ENCODE measurements at places on chromosomes 13 and 19. TPM values are rescaled to one million over a fixed set of nuclear protein-coding genes. Genes with fewer than 3 reads are reported as not detected.
A peak's percentile ranks its signal among the peaks of the same experiment; 100 is the strongest.

- no peak for DNase-seq
Observed at GRCh38 chr19:38395381-38396114, 7.1 kb downstream of the SPRED3 start.

DNA sequence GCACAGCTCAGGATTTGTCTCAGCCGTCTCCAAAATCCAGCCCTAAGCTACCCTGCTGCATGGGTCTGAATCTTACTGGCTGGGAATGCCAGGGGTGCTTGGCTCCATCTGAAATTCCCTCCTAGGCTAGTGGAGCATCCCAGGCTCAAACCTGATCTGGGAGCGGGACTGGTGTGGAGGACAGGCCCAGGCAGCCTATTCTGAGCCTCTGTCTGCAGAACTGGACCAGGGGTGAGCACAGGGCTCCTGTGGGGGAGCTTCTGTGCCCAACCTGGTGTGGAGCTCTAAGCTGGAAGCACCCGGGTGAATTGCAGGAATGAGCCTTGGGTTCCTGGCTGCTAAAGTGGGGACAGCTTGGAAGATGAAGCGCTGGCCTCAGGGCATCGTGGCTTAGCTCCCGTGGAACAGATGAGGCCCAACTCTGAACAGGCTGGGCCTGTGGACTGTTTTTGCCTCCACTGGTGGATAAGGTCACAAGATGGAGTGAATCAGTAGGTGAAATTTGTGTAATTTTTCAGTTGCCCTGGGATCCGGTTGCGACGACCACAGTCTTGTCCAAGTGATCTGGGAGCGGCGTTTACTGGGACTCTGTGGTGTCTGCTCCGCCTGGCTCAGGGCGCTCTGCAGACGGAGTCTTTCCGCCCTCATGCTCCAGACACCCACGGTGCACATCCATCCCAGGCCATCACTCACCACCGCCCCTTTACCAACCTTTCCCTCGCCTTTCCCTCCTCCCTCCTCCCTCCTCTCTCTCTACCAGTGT, 79.5 kb downstream of the TEX29 start:
- no peak for DNase-seq

The TEX29 gene
- polyA plus RNA-seq = 0.13 TPM

DNA sequence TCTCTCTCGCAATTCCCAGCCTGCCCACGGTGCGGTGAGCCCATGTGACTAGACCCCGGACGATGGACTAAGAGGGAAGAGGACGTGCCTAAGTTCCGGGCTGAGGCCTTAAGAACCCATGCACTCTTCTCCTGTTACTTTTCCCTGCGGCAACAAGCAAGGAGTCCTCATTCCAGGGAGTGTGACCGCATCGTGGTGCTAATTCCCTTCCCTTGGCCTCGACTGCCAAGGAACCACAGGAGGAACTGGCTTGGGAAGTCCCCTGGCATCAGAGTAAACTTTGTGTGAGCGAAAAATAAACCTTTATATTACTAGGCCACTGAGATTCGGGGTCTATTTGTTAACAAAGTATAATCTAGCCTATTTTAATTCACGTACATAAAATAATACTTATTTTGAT, 34.0 kb downstream of the FGF14 start:
- DNase-seq = no peak

The ZNF175 gene
- polyA plus RNA-seq = 2.9 TPM

DNA sequence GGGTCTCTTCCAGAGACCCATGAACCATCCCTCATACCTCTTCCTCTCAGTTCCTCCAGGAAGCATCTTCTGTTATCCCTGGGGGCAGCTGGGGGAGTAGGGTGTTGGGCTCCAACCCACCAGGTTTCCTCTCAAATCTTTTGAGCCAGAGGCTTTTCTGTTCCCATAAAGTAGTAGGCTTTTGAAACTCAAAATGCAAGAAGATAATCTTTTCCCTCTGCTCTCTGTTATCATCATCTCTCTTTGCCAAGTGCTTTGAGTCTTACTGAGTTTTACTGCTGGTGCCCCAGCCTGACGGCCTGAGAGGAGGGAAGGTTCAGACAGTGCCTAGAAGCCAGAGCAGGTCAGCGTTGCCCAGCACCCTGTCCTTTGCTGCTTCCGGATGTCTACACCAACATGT, 157.2 kb downstream of the B3GLCT start:
- DNase-seq = no peak

The KLK2 gene
- 0.21 TPM for polyA plus RNA-seq

The VSTM2B gene
- polyA plus RNA-seq = not detected

The ZMYM2 gene
- 18.7 TPM for polyA plus RNA-seq

- no peak for DNase-seq
Observed at GRCh38 chr19:12155324-12155860, 1.1 kb downstream of the ZNF625 start.

- DNase-seq = no peak
Observed at GRCh38 chr13:21813110-21813509, 142.2 kb downstream of the FGF9 start.

GRCh38 chr13:33775339-33776108, 42.4 kb upstream of the RFC3 start:
- no peak for DNase-seq

DNA sequence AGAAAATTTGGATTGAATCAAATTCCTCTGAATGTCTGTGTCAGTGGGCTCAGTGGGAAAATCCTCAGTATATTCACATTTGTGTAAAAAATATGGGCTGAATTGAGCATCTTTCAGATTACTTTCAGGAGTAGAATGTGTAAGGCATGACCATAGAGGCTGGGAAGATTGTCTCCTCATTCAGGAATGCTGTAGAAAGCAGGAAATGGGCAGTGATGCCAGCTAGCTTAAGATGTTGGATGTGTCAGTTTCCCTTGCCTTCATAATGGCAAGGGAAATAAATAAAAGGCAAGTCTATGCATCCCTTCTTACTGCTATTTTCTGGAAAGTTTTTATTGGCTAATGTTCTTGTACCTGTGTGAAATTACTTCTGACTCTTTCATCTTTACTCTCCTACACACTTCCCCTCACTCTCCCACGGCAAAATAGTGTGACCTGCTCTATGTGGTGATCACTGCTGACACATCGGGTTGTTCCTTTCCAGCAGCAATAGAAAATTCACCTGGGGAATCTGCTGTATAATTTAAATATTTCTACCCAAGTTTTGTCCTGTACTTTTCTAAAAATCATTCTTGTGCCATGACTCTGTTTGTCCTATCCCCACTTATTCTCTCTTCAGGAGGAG, 103.2 kb downstream of the LMO7 start:
- DNase-seq = no peak

GRCh38 chr19:33377586-33378475, 4.3 kb downstream of the CEBPG start:
- no peak for DNase-seq

- no peak for DNase-seq
Observed at GRCh38 chr13:87671753-87672605, 808 bp downstream of the SLITRK5 start.

The ATCAY gene
- 0.24 TPM for polyA plus RNA-seq

The URAD gene
- not detected for polyA plus RNA-seq

DNA sequence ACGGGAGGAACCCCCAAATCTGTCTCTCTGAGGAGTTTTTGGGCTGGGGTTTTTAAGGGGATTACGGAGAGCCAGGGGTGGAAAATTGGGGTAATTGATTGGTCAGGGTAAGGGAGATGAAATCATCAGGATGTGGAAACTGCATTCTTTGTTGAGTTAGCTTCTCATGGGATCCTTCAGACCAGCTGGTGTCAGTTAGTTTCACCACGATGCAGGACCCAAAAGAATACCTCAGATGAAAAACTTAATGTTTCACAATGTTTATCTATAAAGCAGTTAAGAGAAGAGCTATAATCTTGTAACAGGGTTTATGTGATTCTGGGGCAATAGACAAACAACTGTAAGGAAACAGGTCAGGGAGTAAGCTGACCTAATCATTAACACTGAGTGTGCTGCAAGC, 230.8 kb downstream of the POU4F1 start:
- no peak for DNase-seq

The FKRP gene
- 18.4 TPM for polyA plus RNA-seq

The SMIM7 gene
- 74.8 TPM for polyA plus RNA-seq

DNA sequence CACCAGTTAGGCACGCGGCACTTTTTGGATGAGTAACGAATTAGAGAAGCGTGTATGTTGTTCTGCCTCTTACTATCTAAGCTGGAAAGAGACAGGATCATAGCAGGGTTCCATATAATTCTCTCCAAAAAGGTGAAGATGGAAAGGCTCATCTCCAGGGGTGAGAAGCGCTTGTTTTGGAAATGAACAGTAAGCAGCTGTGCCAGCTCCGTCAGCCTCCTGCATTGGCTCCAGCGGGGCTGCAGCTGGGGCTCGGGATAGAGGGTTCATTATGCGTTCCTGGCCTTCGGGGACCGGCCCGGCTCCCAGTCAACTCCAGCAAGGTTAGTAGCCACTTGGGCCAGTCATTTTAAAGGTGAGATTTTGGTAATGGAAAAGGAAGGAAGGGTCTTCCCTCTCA, 155.5 kb downstream of the COL4A1 start:
- no peak for DNase-seq

The PLA2G4C gene
- polyA plus RNA-seq = 1.4 TPM

DNA sequence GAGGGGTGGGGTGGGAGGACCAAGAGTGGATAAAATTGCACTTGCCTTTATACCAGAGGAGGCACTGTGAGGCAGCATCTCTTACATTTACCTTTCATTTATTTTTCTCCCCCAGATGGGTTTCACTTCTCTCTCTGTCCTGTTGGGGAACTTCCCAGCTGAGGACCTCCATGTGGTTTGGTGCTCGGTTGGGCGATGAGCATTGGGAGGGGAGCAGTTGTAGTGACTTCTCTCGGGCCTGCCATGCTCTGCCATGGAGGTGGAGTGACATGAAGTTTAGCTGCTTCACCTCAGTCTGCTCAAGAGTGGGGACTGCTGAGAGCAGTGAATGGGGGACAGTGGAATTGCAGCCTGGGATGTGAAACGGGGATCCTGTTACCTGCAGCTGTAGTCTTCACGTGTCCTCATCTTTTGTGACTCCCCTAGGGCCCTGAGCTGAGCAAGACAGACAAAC, 23.1 kb upstream of the CXCL17 start:
- DNase-seq = no peak

GRCh38 chr19:16180611-16181010, 4.6 kb upstream of the FAM32A start:
- no peak for DNase-seq

GRCh38 chr13:112226320-112227002, 149.7 kb upstream of the SPACA7 start:
- no peak for DNase-seq

DNA sequence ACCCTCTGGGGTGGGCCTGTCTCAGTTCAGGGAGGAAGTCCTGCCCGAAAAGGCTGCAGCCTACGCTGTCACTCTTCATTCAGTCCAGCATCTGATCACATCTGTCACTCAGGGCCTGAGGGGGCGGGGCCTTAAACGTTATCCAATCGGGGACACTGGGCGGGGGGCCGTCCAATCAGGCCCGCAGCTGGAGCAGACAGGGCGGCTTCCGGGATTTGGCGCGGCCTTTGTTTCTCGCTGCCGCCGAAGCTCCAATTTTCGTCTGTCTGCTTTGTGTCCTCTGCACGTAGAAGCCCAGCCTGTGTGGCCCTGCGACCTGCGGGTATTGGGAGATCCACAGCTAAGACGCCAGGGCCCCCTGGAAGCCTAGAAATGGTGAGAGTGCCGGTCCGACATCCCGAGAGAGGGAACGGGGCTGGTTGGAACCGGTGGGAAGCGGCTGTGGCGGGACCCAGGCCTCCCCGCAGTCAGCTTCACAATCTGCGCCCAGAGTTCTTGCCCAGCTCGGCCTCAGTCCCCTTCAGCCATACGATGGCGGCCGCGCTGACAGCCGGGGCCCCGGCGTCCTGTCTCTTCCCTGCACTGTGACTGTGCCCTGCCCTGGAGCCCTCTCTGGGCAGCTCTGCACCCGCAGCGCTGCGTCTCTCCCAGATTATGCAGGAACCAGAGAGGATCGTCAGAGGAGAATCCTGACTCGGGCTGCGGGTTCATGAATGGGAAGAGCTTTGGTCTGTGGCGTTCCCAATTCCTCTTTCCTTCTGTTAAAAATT, at the start of gene ZNF730:
ZNF730 (plus strand) TSS at position 224 of the 770 bp plus-strand sequence; CDS start at position 373, 149 bp downstream.
- no peak for DNase-seq

The AP1M1 gene
- polyA plus RNA-seq = 63.0 TPM

- DNase-seq = no peak
Observed at GRCh38 chr13:28822151-28822550, 2.0 kb downstream of the MTUS2 start.

The DCT gene
- polyA plus RNA-seq = not detected

GRCh38 chr13:98223741-98224140, 46.7 kb upstream of the RNF113B start:
- no peak for DNase-seq

- no peak for DNase-seq
Observed at GRCh38 chr19:27889156-27889555, 1323.8 kb downstream of the UQCRFS1 start.

DNA sequence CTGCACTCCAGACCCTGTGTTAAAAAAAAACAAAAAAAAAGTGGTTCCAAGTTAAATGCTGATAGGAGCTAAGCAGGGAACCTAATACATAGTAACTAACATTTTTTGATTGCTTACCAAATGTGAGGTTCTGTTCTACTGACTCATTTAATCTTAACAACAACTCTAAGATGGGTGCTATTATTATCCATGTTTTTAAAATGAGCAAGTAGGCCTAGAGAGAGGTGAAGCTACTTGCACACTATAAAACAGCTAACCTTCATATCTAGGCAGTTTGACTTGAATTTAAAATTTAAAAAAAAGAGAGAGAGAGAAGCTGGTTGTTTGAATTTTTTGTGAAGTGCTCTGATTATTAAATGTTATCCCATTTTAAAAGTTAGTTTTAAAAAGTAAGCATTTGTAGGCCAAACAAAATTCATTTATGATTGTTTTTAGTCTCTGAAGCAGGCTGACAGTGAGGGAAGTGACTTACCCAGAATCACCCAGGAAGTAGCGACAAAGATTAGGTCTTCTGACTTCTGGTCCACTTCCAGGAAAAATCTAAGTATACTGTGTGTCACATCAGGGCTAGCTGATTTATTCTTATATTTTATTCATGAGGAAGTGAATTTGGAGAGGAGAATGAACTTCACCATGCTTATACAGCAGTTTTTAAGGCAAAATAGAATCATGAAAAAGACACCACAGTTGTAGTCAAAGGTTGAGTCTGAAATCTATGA, 2.4 kb downstream of the SIGLECL1 start:
- DNase-seq = no peak

The ZNF724 gene
- 1.5 TPM for polyA plus RNA-seq

DNA sequence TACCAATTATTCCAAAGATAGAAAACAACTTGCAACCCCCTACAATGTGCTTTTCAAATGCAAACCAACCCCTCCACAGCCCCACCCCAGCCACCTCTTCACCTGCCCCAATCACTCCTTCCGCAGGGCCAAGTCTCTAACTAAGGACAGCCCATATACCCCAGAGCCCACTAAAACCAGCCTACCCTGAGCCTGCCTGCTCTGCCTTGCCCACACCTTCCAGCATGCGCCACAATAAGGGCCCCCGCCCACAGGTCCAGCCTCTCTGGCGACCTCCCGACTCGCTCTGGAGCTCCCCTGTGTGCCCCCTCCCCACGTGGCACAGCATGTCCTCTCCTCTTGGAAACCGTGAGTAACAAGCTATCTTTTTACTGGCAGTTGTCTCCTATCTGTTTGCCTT, 42.8 kb upstream of the MEDAG start:
- DNase-seq = no peak

- DNase-seq = peak; percentile 60
Observed at GRCh38 chr13:72839831-72840426, 58.0 kb downstream of the PIBF1 start.

Measured in A549 (cell line).